ENCODE measurements at places on chromosomes 5 and 9.

DNA sequence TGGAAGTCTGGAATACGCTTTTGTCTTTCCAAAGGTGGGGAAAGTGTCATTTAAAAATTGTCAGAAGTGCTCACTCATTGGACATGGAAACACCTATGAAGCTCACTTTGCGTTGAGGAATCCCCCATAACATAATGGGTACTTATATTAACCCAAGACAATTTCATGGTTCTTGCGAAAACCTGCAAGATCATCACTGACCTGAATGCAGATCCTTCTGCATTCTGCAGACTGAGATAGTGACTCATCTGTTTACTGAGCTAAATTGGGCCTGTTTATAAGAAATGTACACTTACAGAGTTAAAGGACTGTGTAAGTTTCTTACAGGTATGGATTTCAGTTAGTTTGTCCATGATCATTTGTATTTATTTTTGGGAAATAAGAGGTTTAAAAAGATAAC lies 153.0 kb downstream of the HMHB1 start:
- DNase-seq = no peak

- DNase-seq = peak; percentile 27
These were observed 246.8 kb downstream of the ARHGAP26 start for GRCh38 chr5:143016777-143017516.

DNA sequence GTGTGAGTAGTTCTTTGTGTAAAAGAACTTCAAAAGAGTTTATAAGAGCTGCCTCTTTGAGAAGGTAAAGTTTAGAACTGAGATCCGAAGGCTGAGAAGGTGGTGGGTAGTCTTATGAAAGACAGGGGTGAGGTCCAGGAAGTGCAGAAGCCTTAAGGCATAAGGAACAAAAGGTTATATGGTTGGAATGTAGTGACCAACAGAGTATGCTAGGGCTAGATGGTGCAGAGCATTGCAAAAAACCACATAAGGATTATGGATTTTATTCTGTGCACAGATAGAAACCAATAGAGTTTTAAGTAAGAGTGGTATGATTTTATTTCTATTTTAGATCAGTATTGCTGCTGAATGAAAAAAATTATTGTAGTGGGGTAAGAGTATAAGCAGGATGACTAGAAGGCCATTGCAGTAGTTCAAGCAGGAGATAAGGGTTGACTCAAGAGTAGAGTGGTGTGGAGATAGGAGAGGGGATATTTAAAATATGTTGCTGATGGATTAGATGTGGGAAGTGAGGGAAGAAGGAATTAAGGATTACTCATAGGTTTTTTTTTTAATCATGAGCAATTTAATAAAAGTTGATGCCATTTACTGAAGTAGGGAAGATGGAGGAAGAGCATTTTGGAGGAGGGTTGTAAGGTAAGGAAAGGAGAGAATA lies 3.7 kb downstream of the RECK start:
- DNase-seq = no peak

DNA sequence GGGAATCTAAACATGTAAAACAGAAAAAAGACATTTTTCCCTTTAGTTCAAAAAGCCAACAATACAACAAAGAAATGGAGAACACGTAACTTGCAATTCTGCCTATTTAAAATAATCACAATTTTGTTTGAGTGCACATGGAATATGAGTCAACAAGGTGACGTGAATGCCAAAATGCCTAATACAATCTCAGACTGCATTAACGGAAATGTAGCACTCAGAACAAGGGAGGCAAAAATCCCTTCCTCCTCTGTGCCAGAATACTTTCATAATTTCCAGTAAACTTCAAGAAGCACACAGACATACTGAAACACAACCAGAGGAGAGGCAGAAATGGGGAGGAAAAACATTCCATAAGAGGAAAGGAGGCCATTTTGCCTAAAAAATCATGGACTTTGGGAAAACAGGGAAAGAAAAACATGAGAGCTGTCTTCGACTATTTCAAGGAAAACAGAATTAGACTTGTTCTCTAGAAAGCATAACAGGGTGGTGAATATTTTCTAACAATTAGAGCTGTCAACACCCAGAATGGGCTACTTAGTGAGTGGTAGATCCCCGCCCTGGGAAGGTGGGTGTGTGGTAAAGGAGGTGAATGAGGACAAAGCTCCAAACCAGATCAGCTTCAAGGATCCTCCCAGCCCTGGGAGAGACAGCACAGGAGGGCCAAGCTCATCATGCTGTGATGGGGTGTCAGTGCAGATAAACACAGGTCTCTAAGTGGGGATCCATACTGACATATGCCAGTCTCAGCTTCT lies 48.2 kb downstream of the ABCA1 start:
- no peak for DNase-seq

DNA sequence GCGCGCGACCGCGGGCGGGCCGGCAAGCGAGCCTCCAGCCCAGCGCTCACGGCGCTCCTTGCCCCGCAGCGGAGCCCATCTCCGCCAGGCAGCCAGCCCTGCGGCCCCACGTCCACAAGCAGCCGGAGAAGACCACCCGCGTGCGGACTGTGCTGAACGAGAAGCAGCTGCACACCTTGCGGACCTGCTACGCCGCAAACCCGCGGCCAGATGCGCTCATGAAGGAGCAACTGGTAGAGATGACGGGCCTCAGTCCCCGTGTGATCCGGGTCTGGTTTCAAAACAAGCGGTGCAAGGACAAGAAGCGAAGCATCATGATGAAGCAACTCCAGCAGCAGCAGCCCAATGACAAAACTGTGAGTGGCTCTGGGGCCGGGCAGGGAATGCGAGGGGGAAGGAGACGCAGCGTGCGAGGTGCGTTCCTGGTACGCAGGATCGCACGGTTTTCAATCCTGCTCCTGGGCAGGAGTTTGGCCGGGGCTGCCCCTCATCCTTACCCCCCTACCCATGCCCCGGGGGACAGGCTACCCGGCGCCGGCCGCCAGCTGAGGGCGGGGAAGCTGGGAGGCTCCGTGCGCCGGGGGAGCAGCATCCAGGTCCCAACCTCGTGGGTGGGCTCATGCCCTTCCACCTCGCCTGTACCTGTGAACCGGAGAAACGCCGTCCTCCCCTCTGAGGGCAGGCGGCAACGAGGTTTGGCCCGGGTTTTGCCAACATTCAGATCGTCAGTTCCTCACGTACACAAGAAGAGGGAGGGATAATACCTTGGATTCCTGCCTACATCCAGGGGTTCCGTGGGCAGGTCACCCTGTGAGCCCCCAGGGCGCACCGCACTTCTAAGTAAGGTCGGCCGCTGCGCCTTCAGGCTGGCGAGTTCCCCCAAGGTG lies 6.6 kb downstream of the ISL1 start:
- DNase-seq = no peak

GRCh38 chr9:121836366-121836885 lies 185.0 kb downstream of the DAB2IP start:
- DNase-seq = no peak

DNA sequence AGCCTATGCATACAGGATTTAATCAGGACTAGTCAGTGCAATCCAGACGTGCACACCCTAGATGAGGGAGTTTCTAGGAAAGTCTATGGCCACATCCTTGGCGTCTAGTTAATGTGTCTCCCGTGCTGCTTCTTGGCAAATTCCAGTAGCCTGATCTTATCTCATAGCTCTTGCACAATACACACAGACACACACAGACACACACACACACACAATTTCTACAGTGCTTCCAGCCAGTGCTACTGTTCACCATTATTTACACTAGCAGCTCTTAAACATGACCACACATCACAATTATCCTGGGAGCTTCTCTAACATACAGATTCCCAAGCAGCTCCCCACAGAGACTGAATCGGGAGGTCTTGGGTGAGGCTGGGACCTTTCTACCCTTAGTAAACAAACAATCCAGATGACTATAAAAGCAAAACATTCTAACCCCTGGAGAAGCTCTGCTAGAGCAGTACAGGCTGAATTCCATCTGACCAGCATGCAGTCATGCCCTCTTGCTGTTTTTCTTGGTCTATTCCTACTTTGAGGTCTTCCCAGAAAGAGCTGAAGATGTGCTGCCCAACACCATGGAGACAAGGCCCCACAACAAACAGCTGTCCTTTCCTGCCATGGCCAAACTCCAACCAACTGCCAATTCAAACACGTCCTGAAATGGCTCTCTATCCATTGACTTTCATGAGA lies 236.6 kb downstream of the DEPDC1B start:
- no peak for DNase-seq

GRCh38 chr5:133227897-133228296 lies 176.1 kb downstream of the HSPA4 start:
- DNase-seq = no peak

All from stimulated activated CD4-positive, alpha-beta T cell treated with anti-CD3 and anti-CD28 coated beads, Interleukin-4, amount 100 ng/mL, for 4 hours (primary cell).